NCI-H1105 treated with DMSO at 0.1 percent for 48 hours (cell line): ENCODE measurements at places on chromosomes 11 and 22.

DNA sequence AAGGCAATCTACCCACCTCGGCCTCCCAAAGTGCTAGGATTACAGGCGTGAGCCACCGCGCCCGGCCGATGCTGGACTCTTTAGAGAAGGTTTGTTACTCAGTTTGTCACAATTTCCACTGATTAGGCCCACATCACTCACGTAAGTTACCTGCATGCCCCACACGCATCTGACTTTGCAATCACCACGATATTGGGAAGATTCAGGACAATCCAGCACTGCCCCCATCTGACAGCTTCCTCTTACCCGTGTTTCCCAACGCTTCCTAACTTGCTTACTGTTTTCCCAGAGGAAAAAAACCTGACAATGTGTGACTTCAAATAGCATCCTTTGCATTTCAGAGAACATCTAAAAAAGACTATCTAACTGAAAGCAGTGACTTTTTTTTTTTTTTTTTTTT is 21.8 kb upstream of the EIF3M start:
- no peak for DNase-seq

- DNase-seq: peak; percentile 82
These were observed 21.9 kb downstream of the SUN2 start for GRCh38 chr22:38733724-38734381.

GRCh38 chr11:100980156-100980555 is 149.5 kb downstream of the PGR start:
- DNase-seq: no peak

DNA sequence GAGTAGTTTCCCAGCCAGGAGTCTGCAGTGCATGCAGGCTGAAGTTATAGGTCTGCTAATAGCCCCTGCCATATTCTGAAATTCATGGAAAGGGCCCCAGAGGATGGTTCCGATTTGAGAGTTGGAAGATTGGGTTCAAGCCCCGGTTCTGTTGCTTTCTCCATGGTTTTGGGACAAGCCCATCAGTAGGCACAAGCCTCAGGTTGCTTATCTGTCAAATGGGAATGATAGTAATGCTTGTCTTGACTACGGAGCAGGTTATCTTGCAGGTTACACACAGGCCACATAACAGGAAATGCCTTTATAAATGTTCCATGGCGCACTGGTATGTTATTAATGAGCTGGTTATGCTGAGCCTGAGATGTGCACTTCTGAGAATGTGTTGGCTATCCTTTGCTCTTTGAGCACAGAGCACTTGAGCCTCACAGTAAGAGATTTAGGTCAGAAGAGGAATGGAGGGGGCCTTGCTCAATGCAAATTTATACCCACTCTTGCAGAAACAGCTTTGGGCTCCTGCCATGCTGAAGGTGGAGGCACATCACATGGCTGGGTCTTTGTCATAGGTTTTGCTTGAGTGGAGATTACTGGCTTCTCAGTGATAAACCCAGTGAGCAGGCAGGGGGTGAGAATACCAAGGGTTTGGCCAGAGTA is 47.1 kb downstream of the ZNRF3 start:
- no peak for DNase-seq

DNA sequence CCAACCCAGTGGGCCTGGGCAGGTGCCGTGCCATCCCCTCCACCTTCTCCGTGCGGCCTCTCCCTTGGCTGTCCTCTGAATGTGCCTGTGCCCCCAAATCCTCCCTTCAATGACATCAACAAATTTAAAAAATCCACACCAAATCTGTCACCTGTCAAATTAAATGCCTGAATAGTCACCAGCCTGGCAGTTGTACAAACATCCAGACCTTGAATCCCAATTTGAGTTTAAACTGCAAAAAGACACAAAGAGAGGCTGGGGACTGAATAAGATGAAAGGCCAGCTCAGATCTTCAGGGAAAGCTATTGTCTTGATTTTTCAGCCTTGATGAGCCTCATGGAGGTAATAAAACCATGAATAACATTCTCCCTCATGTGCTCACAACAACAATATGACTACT is 194.7 kb downstream of the KIRREL3 start:
- DNase-seq: no peak

- DNase-seq: no peak
These were observed 29.3 kb downstream of the CELF1 start for GRCh38 chr11:47523490-47524225.

GRCh38 chr11:47248304-47248663 is 330 bp downstream of the ACP2 start:
- DNase-seq: no peak
